ENCODE measurements at places on chromosomes 11 and 22.

- H3K27me3 ChIP-seq = no peaks in the 10 kb centered on the region
- no peaks in the 10 kb centered on the region for H3K4me1 ChIP-seq
- DNase-seq = no peak
- no peak overlapping the region for H3K4me3 ChIP-seq
- H3K36me3 ChIP-seq = no peaks in the 10 kb centered on the region
Measured at GRCh38 chr11:133726542-133726941, 118.8 kb downstream of the SPATA19 start.

GRCh38 chr22:49359076-49359475 lies 468.6 kb downstream of the BRD1 start:
- no peaks in the 10 kb centered on the region for H3K36me3 ChIP-seq
- H3K27ac ChIP-seq = no peak overlapping the region
- DNase-seq = no peak
- H3K27me3 ChIP-seq = peaks cover 41% of the 10 kb centered on the region

DNA sequence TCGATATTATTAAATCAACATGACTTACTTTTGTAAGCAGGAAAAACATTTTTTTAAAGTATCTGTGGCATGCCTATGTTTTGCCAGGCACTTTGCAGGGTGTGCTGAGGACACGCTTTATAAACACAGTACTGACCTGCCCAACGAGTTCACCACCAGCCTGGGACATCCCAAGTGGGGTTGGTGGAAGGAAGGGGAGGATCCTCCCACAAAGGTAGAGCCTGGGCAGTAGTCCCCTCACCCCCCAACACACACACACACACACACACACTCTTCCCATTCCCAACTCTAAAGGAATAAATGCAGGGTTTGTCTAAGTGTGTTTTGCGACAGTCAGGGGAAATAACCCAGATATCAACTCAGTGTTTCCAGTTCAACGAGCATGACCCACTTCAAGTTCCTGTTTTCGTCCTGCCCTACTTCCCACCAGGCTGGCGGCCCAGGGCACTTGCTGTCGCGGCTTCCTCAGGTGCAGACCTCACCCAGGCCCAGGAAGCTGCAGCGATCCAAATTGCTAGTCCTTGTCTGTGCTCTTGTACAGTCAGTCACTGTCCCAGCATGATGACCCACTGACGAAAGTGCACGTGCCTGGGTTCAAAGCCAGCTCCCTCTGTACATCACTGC lies 3.1 kb downstream of the CERK start:
- H3K27me3 ChIP-seq = no peaks in the 10 kb centered on the region
- H3K4me3 ChIP-seq = peak overlapping the region; percentile 96
- peak; percentile 69 for DNase-seq
- H3K36me3 ChIP-seq = peaks cover 46% of the 10 kb centered on the region

DNA sequence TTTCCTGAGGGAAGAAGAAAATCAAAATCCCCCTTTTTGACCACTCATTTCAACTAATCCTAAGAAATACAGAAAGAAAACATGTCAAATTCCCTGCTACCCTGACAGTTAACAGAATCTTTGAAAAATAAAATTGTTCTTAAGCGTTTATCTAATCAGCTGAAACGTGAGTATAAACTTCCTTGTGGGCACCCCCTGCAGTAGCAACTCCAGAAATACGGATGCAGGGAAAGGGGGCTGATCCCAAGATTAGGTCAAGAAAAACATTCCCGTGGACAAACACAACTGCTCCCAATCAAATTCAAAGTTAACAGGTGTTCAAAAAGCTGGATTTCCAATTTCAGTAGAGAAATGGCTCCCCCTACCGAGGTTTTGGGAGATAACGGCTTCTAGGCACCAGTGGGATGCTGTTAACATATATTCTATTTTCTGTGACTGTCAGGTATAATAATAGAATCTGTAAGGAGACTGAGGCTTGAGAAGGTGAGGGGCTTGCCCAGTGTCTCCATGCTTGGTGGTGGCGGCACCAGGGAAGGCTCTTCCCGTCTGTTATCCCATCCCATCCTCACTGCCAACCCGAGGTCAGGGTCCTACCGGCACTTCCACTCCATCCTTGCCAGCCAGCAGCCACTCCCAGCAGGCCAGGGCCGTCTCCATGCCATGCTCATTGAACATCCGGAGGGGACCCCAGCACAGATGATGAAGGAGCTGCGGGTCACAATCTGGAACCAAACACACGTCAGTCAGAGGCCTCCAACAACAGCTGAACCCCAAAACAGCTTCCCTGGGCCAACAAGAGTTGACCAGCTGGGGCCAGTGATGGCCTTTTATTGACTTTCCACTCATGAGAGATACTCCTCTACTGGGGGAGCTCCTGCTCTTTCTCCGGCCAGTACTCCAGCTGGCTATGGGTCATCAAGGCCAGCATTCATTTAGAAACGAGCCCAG lies 32.0 kb upstream of the SERPIND1 start:
- no peak overlapping the region for H3K27ac ChIP-seq
- H3K27me3 ChIP-seq = no peaks in the 10 kb centered on the region
- no peaks in the 10 kb centered on the region for H3K4me1 ChIP-seq
- H3K4me3 ChIP-seq = no peak overlapping the region
- DNase-seq = peak; percentile 50
- H3K36me3 ChIP-seq = peaks cover 76% of the 10 kb centered on the region

GRCh38 chr11:126990716-126991480 lies 9.7 kb downstream of the KIRREL3 start:
- no peak overlapping the region for H3K4me3 ChIP-seq
- H3K36me3 ChIP-seq = no peaks in the 10 kb centered on the region
- no peak overlapping the region for H3K27ac ChIP-seq

- peaks cover 38% of the 10 kb centered on the region for H3K36me3 ChIP-seq
- no peaks in the 10 kb centered on the region for H3K27me3 ChIP-seq
- peak overlapping the region; percentile 2 for H3K27ac ChIP-seq
- DNase-seq = no peak
- no peak overlapping the region for H3K4me3 ChIP-seq
- peaks cover 8% of the 10 kb centered on the region for H3K4me1 ChIP-seq
Measured at GRCh38 chr22:31321421-31321820, 24.7 kb downstream of the PATZ1 start.

GRCh38 chr11:17188675-17189074 lies 19.1 kb downstream of the PIK3C2A start:
- no peak for DNase-seq
- no peaks in the 10 kb centered on the region for H3K27me3 ChIP-seq
- H3K27ac ChIP-seq = peak overlapping the region; percentile 17
- H3K4me3 ChIP-seq = no peak overlapping the region
- H3K4me1 ChIP-seq = peaks cover 22% of the 10 kb centered on the region
- H3K36me3 ChIP-seq = peaks cover 48% of the 10 kb centered on the region

GRCh38 chr11:135074397-135074998 lies 662.5 kb upstream of the B3GAT1 start:
- H3K27ac ChIP-seq = no peak overlapping the region
- H3K27me3 ChIP-seq = peaks cover 17% of the 10 kb centered on the region
- H3K4me3 ChIP-seq = no peak overlapping the region
- no peaks in the 10 kb centered on the region for H3K36me3 ChIP-seq

DNA sequence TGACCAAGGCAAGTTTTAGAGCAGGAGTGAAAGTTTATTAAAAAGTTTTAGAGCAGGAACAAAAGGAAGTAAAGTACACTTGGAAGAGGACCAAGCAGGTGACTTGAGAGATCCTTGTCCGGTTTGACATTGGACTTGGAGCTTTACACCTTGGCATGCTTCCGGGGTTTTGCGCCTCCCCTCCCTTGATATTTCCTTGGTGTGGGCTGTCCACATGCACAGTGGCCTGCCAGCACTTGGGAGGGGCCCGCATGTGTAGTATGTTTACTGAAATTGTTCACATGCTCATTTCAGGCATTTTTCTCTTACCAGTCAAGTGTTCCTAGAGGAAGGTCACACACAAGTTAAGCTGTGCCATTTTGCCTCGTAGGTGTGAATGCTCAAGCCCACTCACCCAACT lies 19.0 kb upstream of the THRSP start:
- no peak overlapping the region for H3K27ac ChIP-seq
- H3K36me3 ChIP-seq = no peaks in the 10 kb centered on the region
- peaks cover 24% of the 10 kb centered on the region for H3K4me1 ChIP-seq
- H3K4me3 ChIP-seq = no peak overlapping the region

GRCh38 chr11:45355706-45356041 lies 69.5 kb upstream of the SYT13 start:
- DNase-seq = no peak
- peak overlapping the region; percentile 82 for H3K27ac ChIP-seq
- peaks cover 3% of the 10 kb centered on the region for H3K27me3 ChIP-seq
- H3K36me3 ChIP-seq = peaks cover 4% of the 10 kb centered on the region
- H3K4me1 ChIP-seq = peaks cover 16% of the 10 kb centered on the region

DNA sequence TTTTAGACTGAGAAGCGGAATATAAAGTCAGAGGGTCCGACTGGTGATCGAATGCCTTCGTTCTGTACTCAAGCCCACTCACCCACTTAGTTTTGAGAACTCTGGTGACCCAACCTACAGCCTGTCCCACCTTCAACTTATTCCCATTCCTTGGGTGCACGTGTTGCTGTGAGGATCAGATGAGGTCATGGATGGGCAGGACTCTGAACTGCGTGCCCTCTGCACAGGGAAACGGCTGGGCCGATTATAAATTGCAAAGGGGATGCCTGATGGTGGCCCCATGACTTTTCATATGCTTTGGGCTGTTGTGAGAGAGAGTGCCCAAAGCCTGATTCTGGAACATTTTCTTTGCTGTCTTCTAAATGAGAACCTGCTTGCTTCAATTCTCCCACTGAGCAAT lies 16.0 kb upstream of the EHF start:
- peaks cover 9% of the 10 kb centered on the region for H3K4me1 ChIP-seq
- no peak overlapping the region for H3K27ac ChIP-seq
- DNase-seq = no peak
- H3K4me3 ChIP-seq = no peak overlapping the region
- no peaks in the 10 kb centered on the region for H3K36me3 ChIP-seq

DNA sequence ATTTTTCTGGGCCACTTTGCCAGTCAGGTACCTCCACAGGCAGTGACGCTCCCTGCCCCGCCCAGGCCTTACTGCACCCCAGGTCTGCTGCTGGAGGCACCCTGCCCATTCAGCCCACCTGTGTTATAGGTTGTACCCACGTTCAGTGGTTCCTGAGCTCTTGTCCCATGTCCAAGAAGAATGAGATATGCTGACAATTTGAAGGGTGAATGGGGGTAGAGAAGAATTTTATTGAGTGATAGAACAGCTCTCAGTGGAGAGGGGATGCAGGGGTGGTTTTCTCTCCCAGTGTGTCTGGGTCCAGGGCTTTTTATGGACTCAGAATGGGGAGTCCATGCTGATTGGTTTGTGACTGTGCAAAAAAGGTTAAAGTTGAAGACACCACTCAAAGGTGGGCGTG lies 149.7 kb downstream of the LDLRAD3 start:
- no peak for DNase-seq
- H3K36me3 ChIP-seq = no peaks in the 10 kb centered on the region

GRCh38 chr11:123034597-123034996 lies 27.3 kb downstream of the HSPA8 start:
- no peaks in the 10 kb centered on the region for H3K4me1 ChIP-seq
- no peak overlapping the region for H3K27ac ChIP-seq
- no peak for DNase-seq

DNA sequence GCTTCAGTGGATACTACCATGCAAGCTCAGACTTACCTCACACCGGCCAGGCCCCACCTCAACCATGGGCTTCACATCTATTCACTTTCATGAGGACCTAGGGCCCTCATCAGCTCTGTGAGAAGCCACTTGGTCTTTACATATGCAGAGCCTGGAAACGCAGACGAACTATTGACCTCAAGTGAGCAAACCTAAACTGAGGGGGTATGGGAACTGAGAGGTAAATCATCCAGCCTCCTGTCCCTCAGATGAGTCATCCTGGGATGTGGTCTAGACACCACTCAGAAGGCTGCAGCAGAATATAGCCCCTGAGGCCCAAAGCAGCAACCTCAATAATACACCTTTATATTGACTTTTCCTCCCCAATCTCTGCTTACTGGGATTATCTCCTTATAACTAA lies 578.0 kb downstream of the INSC start:
- H3K27me3 ChIP-seq = peaks cover 2% of the 10 kb centered on the region
- no peak overlapping the region for H3K27ac ChIP-seq
- H3K4me3 ChIP-seq = no peak overlapping the region

DNA sequence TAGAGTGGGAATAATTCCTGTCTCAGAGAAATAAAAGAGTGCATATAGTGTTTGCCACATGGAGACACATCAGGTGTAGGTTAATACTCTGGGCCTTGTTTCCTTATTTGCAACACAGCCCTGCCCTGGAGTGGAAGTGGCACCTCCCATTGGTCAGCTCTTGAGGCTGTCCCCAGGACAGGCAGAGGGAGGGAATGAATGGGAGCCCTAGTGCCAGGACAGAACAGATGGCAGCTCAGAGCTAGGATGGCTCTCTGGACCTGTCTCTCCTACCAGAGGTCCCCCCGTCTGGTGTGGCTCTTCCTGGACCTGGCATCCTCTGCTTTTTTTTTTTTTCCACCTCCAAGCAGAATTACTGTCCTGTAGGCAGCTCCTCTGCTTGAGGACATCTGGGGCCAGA lies 35.6 kb downstream of the LIMK2 start:
- DNase-seq = no peak
- H3K27me3 ChIP-seq = no peaks in the 10 kb centered on the region
- peak overlapping the region; percentile 71 for H3K27ac ChIP-seq
- peaks cover 26% of the 10 kb centered on the region for H3K4me1 ChIP-seq
- H3K4me3 ChIP-seq = peak overlapping the region; percentile 56

DNA sequence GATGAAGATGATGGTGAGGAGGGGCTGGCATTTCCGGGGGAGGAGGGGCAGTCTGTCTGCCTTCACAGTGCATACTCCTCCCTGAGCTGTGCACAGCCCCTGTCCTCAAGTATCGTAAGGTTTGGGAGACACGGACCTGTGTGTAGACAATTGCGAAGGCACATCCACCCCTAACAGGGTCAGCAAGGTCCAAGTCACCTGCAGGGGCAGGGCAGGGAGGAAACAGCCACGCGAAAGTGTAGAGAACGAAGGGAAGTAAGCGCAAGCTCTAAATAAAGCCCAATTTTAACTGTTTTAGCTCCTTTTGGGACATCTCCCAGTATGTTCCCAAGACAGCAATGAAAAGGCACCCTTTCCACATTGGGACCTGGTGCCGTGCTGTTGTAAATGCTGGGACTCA lies 448.2 kb downstream of the TBC1D22A start:
- no peak overlapping the region for H3K4me3 ChIP-seq
- no peaks in the 10 kb centered on the region for H3K4me1 ChIP-seq
- H3K27ac ChIP-seq = no peak overlapping the region
- H3K36me3 ChIP-seq = no peaks in the 10 kb centered on the region
- DNase-seq = peak; percentile 20
- no peaks in the 10 kb centered on the region for H3K27me3 ChIP-seq

DNA sequence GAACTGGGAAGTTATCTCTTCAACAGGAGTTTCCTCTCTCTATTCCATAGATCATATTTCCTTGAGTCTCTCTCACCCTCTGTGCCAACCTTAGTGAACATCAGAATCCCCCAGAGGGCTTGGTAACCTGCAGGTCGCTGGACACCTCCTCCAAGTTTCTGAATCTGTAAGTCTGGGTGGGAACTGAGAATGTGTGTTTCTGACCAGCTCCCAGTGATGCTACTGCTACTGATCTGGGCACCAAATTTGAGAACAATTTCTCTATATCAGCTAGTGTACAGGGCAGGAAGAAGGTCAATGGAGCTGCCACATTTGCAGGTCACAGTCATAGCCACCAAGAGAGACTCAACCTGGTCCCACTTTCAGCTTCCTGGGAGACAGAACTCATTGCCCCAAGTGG lies 62.9 kb downstream of the RCN1 start:
- no peaks in the 10 kb centered on the region for H3K4me1 ChIP-seq
- no peak overlapping the region for H3K4me3 ChIP-seq
- H3K27ac ChIP-seq = no peak overlapping the region
- H3K27me3 ChIP-seq = peaks cover 50% of the 10 kb centered on the region

GRCh38 chr22:47000256-47000655 lies 237.8 kb downstream of the TBC1D22A start:
- peak overlapping the region; percentile 60 for H3K27ac ChIP-seq
- H3K36me3 ChIP-seq = peaks cover 40% of the 10 kb centered on the region
- peaks cover 18% of the 10 kb centered on the region for H3K4me1 ChIP-seq
- no peak for DNase-seq

Measured in activated T-cell treated with anti-CD3 and anti-CD28 coated beads, Interleukin-2, amount 50 U/mL, for 24 hours (primary cell).